ENCODE measurements at places on chromosomes 12 and 14.

DNA sequence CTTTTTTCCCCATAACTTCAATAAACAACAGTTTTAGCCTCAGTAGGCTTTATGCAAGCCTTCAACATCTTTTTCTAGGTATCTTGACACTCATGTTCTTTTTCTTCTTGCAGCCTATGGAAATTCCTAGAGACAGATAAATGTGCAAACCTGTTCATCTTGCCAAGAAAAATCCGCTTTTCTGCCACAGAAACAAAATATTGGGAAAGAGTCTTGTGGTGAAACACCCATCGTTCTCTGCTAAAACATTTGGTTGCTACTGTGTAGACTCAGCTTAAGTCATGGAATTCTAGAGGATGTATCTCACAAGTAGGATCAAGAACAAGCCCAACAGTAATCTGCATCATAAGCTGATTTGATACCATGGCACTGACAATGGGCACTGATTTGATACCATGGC is 295.9 kb downstream of the ZFP36L1 start:
- no peak for DNase-seq

DNA sequence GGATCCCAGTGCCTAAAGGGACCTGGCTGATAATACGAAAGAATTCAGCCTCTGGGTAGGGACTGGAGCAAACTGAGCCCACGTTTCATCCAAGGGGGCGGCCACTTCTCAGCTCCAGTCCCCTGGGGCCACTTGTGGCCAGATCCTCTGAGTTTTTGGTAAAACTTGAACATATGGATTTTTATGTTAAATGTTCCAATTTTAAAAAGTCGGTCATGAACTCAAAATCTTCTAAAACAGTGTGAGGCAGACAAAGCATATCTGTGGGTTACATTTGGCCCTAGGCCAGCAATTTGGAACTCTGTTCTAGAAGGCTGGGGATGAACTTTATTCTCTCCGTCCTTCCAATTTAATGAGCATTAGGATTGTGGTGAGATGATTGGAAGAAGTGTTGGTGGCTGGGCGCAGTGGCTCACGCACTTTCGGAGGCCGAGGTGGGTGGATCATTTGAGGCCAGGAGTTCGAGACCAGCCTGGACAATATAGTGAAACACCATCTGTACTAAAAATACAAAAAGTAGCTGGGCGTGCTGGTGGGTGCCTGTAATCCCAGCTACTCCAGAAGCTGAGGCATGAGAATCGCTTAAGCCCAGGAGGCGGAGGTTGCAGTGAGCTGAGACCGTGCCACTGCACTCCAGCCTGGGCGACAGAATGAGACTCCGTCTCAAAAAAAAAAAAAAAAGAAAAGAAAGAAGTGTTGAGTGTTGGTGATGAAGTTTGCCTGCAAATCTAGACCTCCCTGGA is 3.0 kb upstream of the PPP1CC start:
- no peak for DNase-seq

DNA sequence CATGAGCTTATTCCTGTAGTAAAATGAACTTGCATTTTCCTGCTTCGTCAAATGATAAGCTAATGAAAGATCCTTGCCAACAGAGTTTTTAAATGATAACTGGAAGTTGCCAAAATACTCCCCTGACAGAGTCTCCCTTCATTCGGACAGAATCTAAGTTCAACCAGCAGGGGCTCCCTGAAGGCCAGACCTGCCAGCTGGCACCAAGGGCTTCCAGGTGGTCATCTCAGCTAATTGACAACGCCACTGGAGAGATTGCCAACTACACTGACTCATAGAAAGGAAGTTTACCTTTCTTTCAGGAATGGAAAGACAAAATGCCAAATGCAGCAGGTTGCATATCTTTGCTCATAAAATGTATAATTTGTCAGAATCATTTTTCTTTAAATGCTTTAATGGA is 462.8 kb downstream of the GXYLT1 start:
- no peak for DNase-seq

- no peak for DNase-seq
These were observed 181.5 kb upstream of the KRR1 start for GRCh38 chr12:75692876-75693275.

- DNase-seq: no peak
These were observed 23.0 kb downstream of the ATF7 start for GRCh38 chr12:53603196-53603595.

DNA sequence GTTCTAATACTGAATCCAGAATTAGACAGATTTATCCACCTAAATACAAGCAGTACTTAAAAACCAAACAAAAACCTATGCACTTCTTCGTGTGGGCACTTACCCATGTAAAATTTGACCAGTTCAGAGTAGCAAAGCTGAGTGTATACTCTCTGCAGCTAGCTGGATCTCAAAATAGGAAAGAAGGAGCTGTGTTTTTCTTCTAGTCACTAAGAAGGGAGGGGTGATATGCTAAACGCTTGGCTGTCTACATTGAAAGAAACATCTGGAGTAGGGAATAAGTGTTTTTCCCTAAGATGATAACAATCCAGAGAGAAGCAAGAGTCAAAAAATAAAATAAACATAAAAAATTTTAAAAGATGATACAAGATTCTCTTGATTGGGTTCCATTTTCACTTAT is 20.0 kb downstream of the RBMS2 start:
- DNase-seq: no peak

- no peak for DNase-seq
These were observed 4.5 kb downstream of the TMEM117 start for GRCh38 chr12:43840338-43840737.

- no peak for DNase-seq
These were observed 26.5 kb downstream of the BMP4 start for GRCh38 chr14:53929871-53930715.

GRCh38 chr12:84361651-84362551 is 550.7 kb downstream of the SLC6A15 start:
- no peak for DNase-seq

DNA sequence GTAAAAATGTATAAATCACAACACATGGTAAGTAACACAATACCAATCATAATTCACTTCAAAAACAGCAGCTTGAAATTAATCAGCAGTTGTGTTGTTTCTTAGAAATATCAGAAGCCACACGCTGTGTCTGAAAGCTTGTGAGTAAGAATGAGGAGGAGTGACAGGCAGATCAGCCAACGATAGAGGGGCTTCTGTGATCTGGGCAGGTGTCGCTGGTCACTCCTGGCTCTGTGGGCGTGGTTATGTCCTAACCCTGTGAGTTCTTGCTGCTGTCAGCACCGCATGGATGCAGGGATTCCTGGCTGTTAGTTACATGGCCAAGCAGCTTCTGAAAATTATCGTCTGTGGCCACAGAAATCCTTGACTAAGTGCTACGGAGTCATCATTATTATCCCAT is 123.4 kb downstream of the SLC25A47 start:
- DNase-seq: no peak

DNA sequence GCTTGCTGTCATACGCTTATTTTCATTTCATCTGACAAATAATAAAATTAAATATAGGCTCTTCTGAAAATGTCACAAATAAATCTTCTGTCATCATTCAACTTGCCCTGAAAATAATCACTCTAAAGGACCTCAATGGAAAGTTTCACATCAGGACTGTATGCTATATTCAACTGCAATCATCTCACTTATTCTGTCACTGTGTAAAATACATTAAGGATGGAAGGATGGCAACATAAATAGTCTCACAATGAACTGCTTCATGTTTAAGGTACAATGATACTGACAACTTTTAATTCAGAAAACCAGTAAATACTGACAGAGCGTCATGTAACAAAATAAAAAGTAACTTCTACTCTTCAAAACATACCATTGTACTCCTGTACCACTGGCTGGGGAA is 82.1 kb downstream of the CEP83 start:
- no peak for DNase-seq

DNA sequence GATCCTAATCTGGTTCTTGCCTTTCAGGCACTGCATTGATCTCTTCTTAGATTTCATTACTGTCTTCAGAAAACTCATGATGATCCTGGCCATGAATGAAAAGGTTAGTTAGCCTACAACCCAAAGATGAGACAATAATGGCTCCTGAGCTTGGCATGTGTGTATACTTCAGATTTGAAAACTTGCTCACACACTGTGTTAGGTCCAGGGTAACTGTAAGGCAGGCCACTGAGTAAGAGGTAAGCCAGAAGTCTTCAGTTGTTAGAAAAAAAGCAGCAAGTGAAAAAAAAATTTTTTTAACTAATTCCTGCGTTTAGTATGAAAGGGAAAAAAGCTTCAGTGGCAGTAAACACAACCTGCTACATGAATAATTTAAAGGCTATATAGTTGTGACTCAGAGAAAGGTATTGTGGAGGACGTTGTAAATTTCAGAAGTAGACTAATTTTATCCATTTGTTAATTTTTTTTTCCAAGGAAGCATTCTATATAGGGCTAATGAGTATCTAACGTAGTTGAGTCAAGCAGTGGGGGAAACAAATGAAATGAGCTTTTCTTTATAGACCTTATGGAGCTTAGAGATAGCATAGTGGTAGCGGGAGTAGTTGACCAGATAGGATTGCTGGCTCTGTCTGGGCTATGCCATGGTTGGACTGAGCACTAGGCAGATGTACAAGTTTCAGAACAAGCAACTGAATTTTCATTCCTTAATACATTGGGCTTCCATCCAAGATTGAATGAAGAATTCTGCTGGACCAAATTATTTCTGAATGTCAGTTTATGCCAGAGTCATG is 20.5 kb downstream of the TMBIM6 start:
- no peak for DNase-seq

- DNase-seq: no peak
These were observed 13.4 kb downstream of the AKAP5 start for GRCh38 chr14:64478634-64479250.

- DNase-seq: no peak
These were observed 48.8 kb downstream of the NUAK1 start for GRCh38 chr12:106089935-106090334.

GRCh38 chr14:88835661-88836060 is 11.2 kb downstream of the TTC8 start:
- no peak for DNase-seq

DNA sequence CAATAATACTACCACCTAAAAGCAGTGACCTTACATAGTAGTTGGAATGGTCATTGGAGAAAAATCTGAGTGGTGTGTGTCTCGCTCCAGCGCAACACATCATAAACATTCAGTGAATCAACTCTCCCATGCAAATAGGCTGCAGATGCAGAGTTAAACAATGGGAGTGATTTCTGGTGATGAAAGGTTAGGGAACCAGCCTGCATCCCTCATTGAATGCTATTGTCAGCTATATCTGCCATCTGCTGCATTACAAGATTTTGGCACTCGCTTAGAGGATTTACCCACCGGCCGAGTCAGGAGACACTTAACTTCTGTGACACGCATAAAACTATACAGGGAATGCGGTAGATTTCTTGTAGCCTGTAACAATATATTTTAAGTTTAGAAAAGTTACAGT is 900.9 kb downstream of the FLRT2 start:
- no peak for DNase-seq

GRCh38 chr12:131046813-131047788 is 93.4 kb downstream of the ADGRD1 start:
- no peak for DNase-seq

- no peak for DNase-seq
These were observed 33.2 kb upstream of the IRF2BPL start for GRCh38 chr14:77061630-77062257.

GRCh38 chr12:24560831-24561271 is 388.1 kb downstream of the BCAT1 start:
- no peak for DNase-seq

DNA sequence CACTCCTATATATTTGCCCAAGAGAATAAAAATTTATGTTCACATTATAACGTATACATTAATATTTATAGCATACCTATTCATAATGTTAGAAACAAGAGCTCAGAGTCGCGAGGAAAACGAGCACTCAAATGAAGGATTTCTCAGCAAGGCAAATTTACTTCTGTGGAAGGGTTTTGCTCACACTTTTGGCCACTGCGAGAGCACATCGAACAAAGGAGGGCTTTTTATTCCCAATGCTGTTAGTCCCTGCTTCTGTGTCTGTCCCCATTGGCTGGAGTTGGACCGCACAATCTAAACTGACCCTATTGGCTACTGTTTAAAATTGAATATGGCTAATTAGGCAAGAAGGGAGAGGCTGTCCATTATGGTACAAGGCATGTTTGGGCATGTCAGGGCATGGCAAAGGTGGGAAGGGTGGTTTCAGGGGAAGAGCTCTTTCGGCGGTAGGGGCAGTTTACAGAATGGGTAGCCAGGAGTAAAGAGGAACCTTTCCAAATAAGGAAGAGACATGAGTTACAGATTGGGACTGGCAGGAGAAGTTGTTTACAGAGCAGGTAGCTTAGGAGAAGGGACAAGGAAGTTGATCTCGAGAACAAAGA is 702.9 kb downstream of the TRHDE start:
- DNase-seq: no peak

- DNase-seq: no peak
These were observed 101.3 kb downstream of the LGMN start for GRCh38 chr14:92646952-92647796.

DNA sequence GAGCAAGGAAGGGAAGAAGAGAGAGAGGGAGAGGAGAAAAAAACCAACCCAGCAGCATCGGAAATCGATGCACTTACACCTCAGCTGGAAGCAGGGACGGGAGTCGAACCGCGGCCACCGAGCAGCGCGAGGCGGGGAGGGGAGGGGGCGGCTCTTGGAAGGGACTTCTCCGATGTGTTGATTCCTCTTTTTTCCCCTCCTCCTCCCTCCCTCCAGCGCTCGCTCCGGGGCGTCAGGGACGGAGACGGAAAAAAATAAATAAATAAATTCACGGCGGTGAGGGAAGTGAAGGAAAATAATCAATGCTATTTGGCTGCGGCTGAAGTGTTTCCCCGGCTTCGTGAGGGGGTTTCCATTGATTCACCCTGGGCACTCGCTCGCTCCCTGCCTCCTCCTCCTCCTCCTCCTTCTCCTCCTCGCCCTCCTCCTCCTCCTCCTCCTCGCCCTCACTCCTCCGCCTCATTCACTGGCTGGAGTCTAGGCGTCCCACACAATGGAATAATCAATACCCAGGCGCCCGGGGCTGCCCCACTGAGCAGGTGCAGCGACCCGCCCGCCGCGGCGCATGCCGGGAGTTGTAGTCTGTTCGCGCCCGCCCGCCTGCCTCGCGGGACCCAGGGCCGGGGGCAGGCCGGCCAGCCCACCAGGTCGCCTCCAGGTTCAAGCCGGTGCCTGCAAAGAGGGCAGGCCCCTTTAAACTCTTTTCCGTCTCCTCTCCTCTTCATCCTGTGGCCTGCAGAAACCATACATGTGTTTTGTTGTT is at the start of gene ZFHX2:
ZFHX2 (minus strand) TSS at position 500 of the 763 bp plus-strand sequence. CDS start 16,440 bp downstream, outside the sequence.
- peak; percentile 59 for DNase-seq

GRCh38 chr12:11749943-11750690 is 100.6 kb downstream of the ETV6 start:
- DNase-seq: no peak

GRCh38 chr14:69044965-69045555 is 66.0 kb upstream of the ACTN1 start:
- no peak for DNase-seq

GRCh38 chr14:38646391-38646790 is 390.5 kb upstream of the CLEC14A start:
- no peak for DNase-seq

- no peak for DNase-seq
These were observed 56.2 kb downstream of the APOBEC1 start for GRCh38 chr12:7609495-7609894.

GRCh38 chr12:79414252-79414651 is 276.5 kb downstream of the PAWR start:
- peak; percentile 23 for DNase-seq

- no peak for DNase-seq
These were observed 103.5 kb upstream of the BCAT1 start for GRCh38 chr12:25052196-25052913.

GRCh38 chr12:19428246-19428645 is 11.0 kb upstream of the AEBP2 start:
- no peak for DNase-seq

GRCh38 chr14:80017795-80018194 is 193.5 kb downstream of the DIO2 start:
- DNase-seq: no peak

All from NCI-H187 treated with DMSO at 0.1 percent for 48 hours (cell line).